ENCODE measurements at places on chromosomes 4 and X. TPM values are rescaled to one million over a fixed set of nuclear protein-coding genes. Genes with fewer than 3 reads are reported as not detected.

The ASMT gene
- total RNA-seq = not detected

The CSAG2 gene
- not detected for total RNA-seq

The SULT1E1 gene
- not detected for total RNA-seq

The WDR17 gene
- 2.4 TPM for total RNA-seq

The CNGA1 gene
- total RNA-seq = 3.1 TPM

GRCh38 chr4:179071131-179071530, 1628.9 kb upstream of the AGA start:
- H3K4me1 ChIP-seq = no peaks in the 10 kb centered on the region
- no peaks in the 10 kb centered on the region for H3K27me3 ChIP-seq
- DNase-seq = no peak

DNA sequence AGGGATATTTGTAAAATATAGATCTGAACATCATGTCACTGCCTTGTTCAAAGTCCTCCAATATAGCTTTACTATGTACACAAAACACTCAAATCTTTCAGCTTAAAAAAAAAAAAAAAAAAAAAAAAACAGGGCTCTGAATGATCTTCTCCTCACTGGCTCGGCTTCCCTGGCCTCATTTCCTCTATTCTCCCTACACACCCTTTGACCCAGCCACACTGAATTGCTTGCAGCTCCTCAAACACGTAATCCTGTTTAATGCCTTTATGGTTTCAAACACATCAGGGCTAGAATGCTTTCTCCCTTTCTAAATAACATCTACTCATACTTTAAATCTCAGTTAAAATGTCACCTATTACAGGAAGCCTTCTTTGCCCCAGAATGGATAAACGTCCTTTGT, 60.8 kb downstream of the MTMR8 start:
- H3K4me1 ChIP-seq = no peaks in the 10 kb centered on the region
- no peaks in the 10 kb centered on the region for H3K27me3 ChIP-seq
- H3K27ac ChIP-seq = no peak overlapping the region
- H3K36me3 ChIP-seq = no peaks in the 10 kb centered on the region
- H3K4me3 ChIP-seq = no peak overlapping the region

DNA sequence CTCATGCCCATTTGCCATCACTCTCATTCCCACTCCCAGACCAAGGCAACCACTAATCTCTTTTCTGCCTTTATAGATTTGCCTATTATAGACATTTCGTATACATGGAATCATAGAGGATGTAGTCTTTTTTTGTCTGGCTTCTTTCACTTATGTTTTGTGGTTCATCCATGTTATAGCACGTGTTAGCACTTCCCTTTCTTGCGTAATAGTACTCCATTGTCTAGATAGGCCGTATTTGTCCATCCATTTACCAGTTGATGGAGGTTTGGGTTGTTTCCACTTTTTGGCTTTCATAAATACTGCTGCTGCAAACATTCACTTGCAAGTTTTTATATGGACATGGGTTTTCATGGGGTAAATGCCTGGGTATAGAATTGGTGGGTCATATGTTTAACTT, 48.4 kb downstream of the KIF4A start:
- H3K27me3 ChIP-seq = no peaks in the 10 kb centered on the region
- H3K4me1 ChIP-seq = no peaks in the 10 kb centered on the region
- no peak overlapping the region for H3K4me3 ChIP-seq
- no peaks in the 10 kb centered on the region for H3K36me3 ChIP-seq
- no peak for DNase-seq

- no peaks in the 10 kb centered on the region for H3K27me3 ChIP-seq
- H3K27ac ChIP-seq = peak overlapping the region; percentile 42
- no peak overlapping the region for H3K4me3 ChIP-seq
- no peaks in the 10 kb centered on the region for H3K4me1 ChIP-seq
- DNase-seq = no peak
- no peaks in the 10 kb centered on the region for H3K36me3 ChIP-seq
Observed at GRCh38 chrX:23773601-23774175, 9.3 kb upstream of the SAT1 start.

- DNase-seq = no peak
- no peaks in the 10 kb centered on the region for H3K36me3 ChIP-seq
- H3K27me3 ChIP-seq = no peaks in the 10 kb centered on the region
- H3K4me1 ChIP-seq = no peaks in the 10 kb centered on the region
- H3K27ac ChIP-seq = no peak overlapping the region
Observed at GRCh38 chr4:17753646-17754045, 27.8 kb downstream of the FAM184B start.

DNA sequence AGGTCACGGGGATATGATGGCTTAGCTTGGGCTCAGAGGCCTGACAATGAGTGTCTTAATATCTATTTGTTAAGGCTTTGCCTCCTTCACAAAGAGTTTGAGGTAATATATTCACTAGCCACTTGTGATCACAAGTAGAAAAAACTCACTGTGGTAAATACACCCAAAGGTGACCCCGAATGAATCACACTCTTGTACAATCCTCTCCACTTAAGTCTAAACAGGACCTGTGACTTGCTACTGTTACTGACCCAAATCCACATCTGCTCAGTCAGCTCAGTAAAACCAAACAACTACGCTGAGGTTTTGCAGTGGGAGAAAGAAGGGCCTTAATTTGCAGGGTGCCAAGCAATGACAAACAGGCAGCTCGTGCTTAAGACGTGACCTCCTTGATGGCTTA, 223.8 kb upstream of the MAGEC2 start:
- H3K27me3 ChIP-seq = no peaks in the 10 kb centered on the region
- H3K4me1 ChIP-seq = no peaks in the 10 kb centered on the region
- no peak overlapping the region for H3K27ac ChIP-seq
- H3K4me3 ChIP-seq = no peak overlapping the region

GRCh38 chrX:31228415-31228832, 156.6 kb upstream of the FTHL17 start:
- H3K27ac ChIP-seq = no peak overlapping the region
- H3K36me3 ChIP-seq = no peaks in the 10 kb centered on the region
- H3K4me1 ChIP-seq = no peaks in the 10 kb centered on the region

GRCh38 chr4:4986841-4987240, 32.4 kb downstream of the CYTL1 start:
- H3K4me3 ChIP-seq = no peak overlapping the region
- H3K36me3 ChIP-seq = no peaks in the 10 kb centered on the region
- H3K27me3 ChIP-seq = no peaks in the 10 kb centered on the region
- no peaks in the 10 kb centered on the region for H3K4me1 ChIP-seq
- no peak for DNase-seq

DNA sequence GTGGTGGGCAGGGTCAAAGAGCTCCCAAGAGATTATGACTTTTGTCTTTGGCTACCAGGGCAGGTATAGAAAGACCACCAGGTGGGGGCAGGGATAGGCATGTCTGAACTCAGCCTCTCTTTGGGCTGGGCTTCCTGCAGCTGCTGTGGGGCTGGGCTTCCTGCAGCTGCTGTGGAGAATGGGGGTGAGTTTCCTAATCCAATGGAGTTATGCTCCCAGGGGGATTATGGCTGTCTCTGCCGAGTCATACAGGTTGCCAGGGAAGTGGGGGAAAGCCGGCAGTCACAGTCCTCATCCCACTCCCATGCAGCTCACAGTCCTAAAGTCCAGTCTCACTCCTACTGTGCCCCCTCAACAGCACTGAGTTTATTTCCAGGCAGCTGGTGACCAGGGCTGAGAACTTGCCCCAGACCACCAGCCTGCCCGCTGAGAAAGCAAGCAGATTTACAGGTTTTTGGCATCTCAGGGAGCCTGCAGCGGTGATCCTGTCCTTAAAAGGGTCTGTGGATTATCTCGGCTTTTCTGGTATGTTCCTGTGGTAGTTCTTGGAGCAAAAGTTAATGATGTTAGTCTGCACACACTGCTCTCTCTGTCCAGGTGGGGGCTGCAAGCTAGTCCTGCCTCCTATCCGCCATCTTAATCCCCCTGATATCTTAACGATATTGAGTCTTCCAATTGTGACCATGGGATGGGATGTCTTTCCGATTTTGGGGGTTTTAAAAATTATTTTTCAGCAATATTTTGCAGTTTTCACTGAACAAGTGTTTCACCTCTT, 133.4 kb downstream of the RTL9 start:
- no peaks in the 10 kb centered on the region for H3K36me3 ChIP-seq
- H3K27ac ChIP-seq = no peak overlapping the region
- H3K4me1 ChIP-seq = no peaks in the 10 kb centered on the region

GRCh38 chr4:86934147-86934770, 552 bp upstream of the AFF1 start:
- no peaks in the 10 kb centered on the region for H3K27me3 ChIP-seq
- peak overlapping the region; percentile 81 for H3K4me3 ChIP-seq
- peak overlapping the region; percentile 97 for H3K27ac ChIP-seq

DNA sequence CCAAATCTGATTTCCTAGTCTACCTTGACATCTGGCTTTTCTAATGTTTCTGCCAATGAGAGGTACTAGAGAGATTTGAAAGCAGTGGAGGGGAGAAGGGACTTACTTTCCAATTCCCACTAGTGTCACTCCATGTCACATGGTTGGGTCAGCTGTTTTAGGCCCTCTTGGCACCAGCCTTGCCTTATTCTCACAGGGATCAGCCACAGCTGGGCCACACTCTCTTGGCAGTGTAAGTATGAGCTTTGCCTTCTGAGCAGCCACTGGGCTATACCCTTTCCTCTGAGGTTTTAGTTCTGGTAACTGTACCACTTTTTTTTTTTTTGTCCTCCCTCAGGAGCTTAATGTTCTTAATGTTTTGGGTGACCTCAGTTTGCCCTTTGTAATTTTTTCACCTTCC, 10.2 kb upstream of the ADH1C start:
- H3K4me1 ChIP-seq = no peaks in the 10 kb centered on the region
- H3K27ac ChIP-seq = no peak overlapping the region
- no peak for DNase-seq
- H3K36me3 ChIP-seq = no peaks in the 10 kb centered on the region
- H3K27me3 ChIP-seq = no peaks in the 10 kb centered on the region

GRCh38 chr4:140928880-140929279, 172.7 kb upstream of the TBC1D9 start:
- H3K4me1 ChIP-seq = no peaks in the 10 kb centered on the region
- no peak overlapping the region for H3K27ac ChIP-seq
- H3K27me3 ChIP-seq = no peaks in the 10 kb centered on the region
- H3K4me3 ChIP-seq = no peak overlapping the region
- DNase-seq = no peak
- H3K36me3 ChIP-seq = no peaks in the 10 kb centered on the region

DNA sequence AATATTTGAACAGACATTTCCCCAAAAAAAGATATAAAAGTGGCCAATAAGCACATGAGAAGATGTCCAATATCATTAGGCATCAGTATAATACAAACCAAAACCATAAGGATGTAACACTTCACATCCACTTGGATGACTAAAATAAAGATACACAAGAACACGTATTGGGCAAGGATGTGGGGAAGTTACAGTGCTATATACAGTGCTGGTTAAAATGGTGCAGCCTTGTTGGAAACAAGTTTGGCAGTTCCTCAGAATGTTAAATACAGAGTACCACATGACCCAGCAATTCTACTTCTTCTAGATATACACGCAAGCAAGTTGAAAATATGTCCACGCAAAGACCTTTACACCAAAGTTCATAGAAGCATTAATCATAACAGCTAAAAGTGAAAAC, 58.9 kb downstream of the HAUS3 start:
- no peaks in the 10 kb centered on the region for H3K4me1 ChIP-seq
- H3K36me3 ChIP-seq = no peaks in the 10 kb centered on the region
- H3K27me3 ChIP-seq = no peaks in the 10 kb centered on the region
- no peak overlapping the region for H3K27ac ChIP-seq

DNA sequence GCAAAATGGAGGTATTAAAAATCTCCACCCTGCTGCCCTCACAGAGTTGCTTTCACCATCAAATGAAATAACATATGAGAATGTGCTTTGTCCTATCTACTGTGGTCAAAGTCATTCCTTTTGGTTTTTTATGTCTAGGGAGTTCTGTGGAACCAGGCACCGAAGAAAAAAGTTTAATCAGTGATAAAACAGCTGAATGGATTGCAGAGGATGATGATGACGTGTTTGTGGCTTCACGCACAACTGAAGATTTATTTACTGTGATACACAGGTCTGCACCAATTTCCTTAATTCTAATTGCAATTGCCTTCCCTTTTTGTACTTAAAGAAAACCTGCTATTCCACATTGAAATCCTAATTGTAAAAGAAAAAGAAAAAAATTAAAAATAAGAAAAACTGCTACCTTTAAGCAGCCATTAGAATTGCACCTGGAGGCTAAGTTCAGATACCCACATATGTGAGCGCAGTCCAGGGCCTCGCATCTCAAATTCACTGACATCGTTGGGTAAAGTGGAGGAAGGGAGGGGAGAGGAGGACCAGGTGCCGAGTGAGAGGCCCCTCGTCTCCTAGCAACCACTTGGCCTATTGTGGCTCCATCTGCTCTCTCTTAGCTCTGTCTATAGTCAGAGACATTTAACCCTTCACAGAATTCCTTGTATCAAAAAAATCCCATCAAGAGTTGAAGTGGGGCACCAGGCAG, 10.5 kb upstream of the RTL5 start:
- no peaks in the 10 kb centered on the region for H3K4me1 ChIP-seq
- no peaks in the 10 kb centered on the region for H3K36me3 ChIP-seq
- H3K27ac ChIP-seq = no peak overlapping the region

DNA sequence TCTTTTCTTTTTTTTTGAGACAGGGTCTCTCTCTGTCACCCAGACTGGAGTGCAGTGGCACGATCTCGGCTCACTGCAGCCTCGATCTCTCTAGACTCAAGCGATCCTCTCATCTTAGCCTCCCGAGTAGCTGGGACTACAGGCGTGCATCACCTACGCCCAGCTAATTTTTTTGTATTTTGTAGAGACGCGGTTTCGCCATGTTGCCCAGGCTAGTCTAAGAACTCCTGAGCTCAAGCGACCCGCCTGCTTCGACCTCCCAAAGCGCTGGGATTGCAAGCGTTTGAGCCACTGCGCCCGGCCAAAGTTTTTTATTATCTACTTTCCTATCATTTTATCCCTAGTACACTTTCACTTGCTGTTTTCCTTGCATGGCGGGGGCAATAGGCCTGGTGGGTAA, 1.4 kb downstream of the UBA6 start:
- no peak for DNase-seq
- peaks cover 11% of the 10 kb centered on the region for H3K4me1 ChIP-seq
- H3K4me3 ChIP-seq = peak overlapping the region; percentile 90
- H3K36me3 ChIP-seq = no peaks in the 10 kb centered on the region
- H3K27me3 ChIP-seq = no peaks in the 10 kb centered on the region

GRCh38 chrX:18650662-18651061, 21.2 kb downstream of the RS1 start:
- no peaks in the 10 kb centered on the region for H3K27me3 ChIP-seq
- no peak overlapping the region for H3K27ac ChIP-seq
- DNase-seq = no peak
- no peaks in the 10 kb centered on the region for H3K4me1 ChIP-seq

DNA sequence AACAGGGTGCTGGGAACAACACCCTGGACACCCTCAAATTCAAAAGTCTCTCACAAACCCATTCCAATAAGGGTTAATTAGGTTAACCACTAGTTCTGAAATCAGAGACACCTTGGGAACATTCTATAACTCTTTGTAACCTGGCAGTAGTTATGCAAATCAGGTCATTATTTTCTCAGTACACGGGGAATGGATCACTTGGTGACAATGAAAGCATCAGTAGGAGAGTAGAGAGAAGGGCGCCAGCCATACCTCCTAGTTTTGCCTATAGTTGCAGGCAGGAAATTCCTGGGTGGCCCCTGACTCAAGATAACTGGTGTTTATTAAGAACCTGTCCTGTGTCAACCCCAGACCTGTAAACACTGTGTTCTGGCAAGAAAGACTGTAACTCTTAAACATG, 2.5 kb downstream of the CCDC110 start:
- H3K27ac ChIP-seq = no peak overlapping the region
- DNase-seq = no peak
- no peaks in the 10 kb centered on the region for H3K27me3 ChIP-seq
- H3K4me1 ChIP-seq = no peaks in the 10 kb centered on the region

All from esophagus squamous epithelium (tissue), 5 donors.